ENCODE measurements at places on chromosomes 2 and 18.

DNA sequence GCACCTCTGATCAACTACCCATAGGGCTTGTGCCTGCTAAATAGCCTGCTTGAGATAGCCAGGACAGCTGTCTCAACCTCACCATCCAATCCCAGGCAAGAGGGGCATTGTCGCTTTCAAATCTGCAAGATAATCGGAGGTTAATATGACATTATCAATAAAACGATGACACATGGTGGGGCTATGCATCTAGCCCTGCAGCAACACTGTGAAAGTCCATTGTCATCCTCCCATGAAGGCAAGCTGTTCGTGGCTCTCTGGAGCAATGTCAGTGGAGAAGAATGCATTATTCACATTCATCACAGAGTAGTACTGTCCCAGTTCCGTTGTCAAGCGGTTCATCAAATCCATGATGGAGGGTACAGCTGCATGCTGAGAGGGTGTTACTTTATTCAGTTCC lies 18.9 kb upstream of the KLHL23 start:
- DNase-seq, result no peak

DNA sequence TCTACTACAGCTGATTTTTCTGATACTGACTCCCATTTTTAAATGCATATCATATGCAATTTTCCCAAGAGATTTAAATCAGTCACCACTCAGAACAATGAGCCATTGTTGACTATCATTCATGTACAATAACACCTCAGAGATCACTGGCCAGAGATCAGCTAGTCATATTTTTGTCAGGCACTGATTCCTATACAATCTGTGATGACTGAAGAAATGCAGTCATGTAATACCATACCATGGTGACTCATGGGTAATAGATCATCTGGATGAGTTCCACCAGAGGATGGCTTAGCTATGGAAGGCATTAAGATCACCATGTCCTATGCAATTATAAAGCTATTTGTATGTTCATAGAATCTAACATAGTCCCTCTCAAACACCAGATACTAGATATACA lies 285.7 kb upstream of the DCC start:
- DNase-seq, result no peak

DNA sequence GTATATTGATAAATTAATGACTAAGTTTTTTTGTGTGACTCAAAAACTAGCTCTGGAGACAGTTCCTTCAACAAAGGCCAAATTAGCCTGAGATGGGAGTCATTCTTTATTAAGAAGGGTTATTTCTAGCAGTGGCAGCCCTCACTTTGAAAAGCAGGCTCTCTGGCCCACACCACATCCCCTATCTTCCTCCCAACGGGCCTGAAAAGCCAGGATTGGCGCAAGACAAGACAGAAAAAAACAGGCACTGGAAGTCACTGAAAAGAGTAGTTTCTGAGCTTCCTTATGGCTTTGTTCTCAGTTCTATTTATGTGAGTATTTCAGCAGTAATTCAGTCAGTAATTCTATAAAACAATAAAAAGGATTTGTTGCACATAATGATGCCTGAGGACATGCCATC lies 149.0 kb downstream of the LAMA3 start:
- no peak for DNase-seq

DNA sequence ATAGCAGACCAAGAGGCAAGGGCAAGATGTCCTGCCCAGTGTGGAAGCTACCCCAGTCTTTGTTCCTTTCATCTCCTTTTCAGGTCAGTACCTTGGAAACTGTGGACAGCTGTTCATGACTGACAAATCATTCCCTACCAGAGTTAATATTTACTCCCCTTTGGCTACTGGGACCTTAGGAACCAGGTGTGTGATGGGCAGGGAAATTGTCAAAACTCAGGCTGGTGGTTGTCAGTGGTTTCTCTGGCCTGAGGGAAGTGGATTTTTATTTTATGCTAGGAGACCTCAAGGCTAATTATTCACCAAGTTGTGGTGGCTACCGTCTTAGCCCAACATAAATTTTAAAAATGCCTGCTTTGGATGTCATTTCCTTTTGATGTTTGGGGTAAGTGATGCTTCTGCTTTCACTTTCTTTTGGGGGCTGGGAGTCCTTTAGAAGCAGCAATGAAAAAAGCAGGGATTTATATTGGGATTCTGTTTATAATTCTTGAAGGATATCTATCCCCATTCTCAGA lies 119.3 kb downstream of the SETBP1 start:
- DNase-seq, result no peak

DNA sequence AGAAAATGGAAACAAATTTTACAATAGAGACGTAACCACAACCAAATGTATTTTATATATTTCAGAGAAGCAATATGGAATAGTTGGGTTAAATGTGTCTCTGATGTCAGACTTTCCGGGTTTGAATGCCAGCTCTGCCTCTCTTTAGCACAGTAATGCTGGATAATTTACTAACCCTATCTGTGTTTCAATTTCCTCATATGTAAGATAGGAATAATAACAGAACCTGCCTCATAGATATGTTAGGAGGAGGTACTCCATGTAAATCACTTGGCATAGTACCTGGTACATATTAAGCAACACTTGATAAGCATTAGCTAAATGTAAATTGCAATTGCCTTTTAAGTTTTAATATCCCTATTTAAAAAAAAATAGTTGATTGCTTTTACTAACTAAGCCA lies 231.3 kb upstream of the ZC3H15 start:
- no peak for DNase-seq

GRCh38 chr18:55386545-55386944 lies 201.4 kb downstream of the TCF4 start:
- no peak for DNase-seq

- no peak for DNase-seq
Observed at GRCh38 chr2:21229302-21229701, 105.5 kb downstream of the TDRD15 start.

GRCh38 chr2:239611222-239611795 lies 210.5 kb upstream of the HDAC4 start:
- no peak for DNase-seq

DNA sequence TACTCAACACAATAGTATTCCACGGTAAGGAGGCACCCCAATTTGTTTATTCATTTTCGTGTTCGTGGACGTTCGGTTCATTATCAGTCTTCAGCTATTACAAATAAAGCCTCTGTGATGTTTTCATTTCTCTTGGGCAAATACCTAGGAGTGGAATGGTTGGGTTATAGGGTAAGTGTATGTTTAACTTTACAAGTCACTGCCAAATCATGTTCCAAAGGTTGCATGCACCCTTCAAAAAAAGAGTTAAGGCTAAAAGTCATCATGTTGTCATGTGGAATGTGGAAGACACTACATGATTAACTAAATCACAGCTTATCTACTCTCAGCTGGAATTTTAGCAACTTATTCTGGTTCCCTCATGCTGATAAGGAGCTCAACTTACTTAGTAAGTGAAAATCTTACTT lies 15.8 kb downstream of the INO80C start:
- no peak for DNase-seq

GRCh38 chr18:75482880-75483279 lies 55.4 kb upstream of the SMIM21 start:
- no peak for DNase-seq

- DNase-seq, result no peak
Observed at GRCh38 chr2:68248361-68248760, 4.0 kb downstream of the PPP3R1 start.

GRCh38 chr18:62288665-62289008 lies 36.5 kb upstream of the TNFRSF11A start:
- DNase-seq, result no peak

GRCh38 chr2:237059155-237059875 lies 26.4 kb upstream of the COPS8 start:
- no peak for DNase-seq

DNA sequence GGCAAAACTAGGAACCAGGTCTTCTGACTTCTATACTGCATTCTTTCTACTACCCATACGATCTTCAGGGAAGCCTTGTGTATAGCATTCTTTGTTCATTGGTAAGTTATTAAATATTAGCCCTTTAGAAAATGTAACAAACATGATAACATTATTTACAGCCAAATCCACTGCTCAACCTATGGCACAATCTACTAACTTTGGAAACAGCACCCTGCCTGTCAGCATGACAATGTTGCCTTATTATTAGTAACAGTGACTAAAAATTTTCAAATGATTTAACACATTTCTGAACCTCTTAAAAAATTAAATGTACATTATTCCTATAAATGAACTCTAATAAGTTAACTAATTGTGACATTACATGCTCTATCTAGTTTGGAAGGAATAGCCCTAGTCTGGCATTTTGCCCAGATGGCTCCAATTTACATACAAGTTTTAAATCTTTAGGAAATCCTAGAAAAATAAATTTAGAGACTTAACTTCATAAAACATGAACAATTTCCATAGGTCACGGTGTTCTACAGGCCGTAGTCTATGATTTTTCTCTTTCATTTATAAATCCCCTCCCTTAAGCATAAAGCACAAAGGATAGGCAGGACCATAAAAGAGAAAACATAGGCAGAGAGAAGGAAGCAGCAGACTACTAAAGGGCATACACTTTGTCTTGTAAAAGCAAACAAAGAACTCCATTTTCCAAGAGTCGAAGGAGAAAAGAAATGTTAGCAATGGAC lies 33.7 kb downstream of the YES1 start:
- no peak for DNase-seq

DNA sequence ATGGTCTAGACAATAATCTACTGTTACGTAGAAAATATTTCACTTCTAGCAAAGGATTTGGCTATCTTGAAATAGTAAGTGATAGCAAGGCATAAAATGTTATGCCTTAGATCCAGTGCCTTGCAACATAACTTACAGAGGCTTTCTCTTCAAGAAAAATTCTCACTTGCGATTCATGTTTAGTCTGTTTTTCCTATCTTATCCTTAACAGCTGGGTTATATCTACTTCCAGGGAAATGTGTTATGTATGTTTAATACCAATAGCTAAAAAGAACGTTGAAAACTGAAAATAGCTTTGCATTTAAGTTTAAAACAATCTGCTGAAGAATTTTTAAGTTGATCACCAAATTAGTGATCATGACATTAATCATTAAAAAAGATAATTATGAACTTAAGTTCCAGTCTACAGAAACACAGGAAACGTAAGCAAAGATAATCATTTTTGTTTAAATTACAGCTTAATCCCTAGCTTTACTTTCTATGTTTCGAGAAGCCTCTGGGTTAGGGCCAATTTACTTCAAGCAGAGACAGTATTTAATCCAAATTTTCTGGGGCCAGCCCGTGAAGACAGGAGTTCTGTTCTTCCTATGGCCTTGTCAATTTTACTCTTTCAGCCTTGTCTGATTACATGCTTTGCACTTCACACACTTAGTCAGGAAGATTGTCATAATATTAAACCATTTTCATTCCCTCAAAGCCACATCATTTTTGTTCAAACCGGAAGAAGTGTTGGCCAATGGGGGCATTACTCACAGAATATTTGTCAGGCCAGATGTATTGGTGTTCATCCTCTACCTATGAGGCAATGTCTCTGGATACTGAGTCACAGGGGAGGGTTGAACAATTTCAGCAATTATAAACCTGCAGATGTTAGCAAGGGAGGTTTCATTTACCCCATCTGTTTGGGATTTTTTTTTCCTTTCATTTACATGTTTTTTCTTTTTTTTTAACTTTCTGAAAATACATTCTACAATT lies 1132.9 kb upstream of the ZEB2 start:
- no peak for DNase-seq

- DNase-seq, result no peak
Observed at GRCh38 chr18:59271606-59272220, 1.5 kb downstream of the RAX start.

DNA sequence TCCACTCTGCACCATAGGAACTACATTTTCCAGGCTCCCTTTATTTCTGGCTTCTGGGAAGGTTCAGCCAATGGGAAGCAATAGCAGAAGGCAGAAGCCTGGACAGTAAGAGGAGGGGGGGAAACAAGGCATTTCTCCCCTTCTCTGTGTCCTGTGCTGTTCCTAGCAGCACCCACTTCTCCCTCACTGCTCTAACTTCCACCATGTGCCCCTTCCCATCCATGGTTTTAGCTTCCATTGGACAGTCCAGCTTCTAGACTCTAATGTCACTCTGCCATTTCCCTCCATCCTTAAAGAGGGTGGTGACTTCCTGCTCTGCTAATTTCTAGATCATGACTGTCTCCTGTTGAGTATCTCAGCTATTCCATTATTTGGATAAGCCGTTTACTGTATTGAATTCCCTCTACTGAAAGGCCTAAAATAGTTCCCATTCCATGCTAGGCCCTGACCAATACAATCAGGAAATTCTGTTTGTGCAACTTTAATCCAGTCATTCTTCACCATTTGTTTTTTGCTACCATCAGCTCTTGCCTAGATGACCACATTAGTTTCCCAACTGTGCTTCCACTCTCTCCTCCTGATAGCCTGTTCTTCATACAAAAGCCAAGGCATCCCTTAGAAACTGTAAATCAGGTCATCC lies 20.8 kb upstream of the LYPD1 start:
- no peak for DNase-seq

DNA sequence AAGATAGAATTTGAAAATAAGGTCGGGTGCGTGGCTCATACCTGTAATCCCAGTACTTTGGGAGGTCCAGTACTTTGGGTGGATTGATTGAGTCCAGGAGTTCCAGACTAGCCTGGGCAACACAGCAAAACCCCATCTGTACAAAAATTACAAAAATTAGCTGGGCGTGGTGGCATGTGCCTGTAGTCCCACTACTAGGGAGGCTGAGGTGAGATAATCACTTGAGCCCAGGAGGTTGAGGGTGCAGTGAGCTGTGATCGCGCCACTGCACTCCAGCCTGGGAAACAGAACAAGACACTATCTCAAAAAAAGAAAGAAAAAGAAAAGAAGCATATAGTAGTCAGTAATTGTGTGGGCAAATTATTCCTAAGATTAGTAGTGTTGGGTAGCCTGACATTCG lies 194.2 kb upstream of the ALPP start:
- no peak for DNase-seq

DNA sequence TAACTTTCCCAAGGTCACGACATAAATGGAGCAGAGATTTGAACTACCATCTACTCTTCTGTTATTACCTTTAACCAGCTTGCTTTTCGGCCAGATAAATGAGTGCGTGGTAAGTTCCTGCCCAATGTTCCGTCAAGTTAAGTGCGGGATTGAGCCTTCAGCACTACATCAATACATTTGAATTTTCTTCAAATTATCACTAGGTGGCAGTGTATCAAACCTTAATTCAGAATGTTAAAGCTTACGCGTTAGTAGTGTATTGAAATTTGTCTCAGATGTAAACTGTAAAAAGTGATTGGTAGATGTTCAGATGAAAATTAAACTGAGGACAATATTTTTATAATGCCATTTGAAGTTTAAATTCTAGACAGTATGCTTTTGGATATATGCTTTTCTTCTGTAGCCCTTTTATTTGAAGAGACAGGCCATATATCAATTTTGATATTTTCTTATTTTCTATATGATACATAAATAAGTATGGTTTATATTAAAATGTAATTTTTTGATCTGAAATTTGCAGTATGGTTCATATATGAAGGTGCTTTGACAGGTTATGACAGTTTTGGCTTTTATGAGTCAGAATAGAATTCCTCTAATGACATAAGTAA lies 681.3 kb downstream of the ADCYAP1 start:
- DNase-seq, result no peak

DNA sequence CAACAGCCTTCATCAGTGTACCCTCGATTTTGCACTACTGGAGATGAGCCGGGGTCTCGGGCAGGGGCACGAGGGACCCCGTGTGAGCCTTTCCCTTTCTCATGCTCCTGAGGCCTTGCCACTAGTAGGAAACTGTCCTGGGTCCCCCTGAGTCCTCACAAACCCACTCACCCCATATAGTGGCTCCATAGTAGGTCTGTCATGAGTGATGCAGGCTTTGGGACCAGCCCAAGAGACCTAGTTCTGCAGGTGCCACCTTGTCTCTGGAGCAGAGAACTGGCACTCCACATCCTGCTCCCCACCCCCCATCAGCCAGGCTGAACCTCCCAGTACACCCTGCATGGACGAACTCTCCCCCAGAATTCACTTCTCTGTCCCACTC lies 187.1 kb downstream of the SMAD7 start:
- DNase-seq, result no peak

GRCh38 chr2:23280401-23280800 lies 104.6 kb upstream of the KLHL29 start:
- DNase-seq, result no peak

All from activated naive CD4-positive, alpha-beta T cell treated with anti-CD3 and anti-CD28 coated beads, Interleukin-2, amount 10 ng/mL, durations not matched to agents 7 days and 5 days (primary cell).